ENCODE measurements at places on chromosomes 4 and X.

- no peak for DNase-seq
Measured at GRCh38 chr4:155566354-155566753, 100.3 kb upstream of the GUCY1A1 start.

- DNase-seq = no peak
Measured at GRCh38 chr4:184434501-184435066, 39.8 kb downstream of the IRF2 start.

DNA sequence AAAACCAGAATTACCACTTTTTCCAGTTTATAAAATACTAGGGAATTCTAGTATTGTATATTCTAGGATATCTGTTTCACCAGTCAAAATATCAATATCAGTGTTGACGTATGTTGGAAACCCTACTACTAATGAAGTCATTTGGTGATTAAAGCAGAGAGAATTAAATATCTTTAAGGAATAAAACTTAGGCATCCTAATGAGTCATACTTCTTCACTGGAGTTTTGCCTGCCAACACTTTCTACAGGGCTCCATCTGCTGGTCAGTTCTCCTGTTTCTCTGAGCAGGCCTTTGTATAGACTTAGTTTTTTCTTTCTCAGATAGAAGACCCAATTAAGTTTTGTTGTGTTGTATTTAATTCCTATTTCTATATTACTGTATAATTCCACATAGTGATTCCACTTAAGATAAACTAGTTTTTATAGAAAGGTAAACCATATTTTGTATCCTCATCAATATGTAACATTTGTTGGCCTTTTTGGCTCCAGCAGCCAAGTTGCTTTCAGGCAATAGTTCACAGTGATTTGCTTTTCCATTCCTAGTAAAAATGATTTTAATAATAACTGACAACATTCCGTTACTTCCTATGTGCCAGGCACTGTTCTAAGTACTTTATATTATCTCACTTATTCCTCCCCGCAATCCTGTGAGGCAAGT lies 3.5 kb downstream of the AP1AR start:
- DNase-seq = no peak

GRCh38 chr4:8315435-8316250 lies 46.1 kb downstream of the HTRA3 start:
- DNase-seq = peak; percentile 38

DNA sequence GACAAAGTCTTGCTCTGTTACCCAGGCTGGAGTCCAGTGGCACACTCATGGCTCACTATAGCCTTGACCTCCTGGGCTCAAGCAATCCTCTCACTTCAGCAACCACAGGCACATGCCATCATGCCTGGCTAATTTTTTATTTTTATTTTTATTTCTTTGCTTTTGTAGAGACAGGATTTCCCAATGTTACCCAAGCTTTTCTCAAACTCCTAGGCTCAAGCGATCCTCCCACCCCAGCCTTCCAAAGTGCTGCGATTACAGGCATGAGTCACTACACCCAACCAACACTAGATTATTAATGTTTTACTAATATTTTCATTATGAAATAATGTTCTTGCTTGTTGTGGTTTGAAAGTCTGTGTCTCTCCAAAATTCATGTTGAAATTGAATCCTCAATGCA lies 5.2 kb upstream of the ACTRT1 start:
- no peak for DNase-seq

GRCh38 chr4:101669138-101669831 lies 121.2 kb upstream of the BANK1 start:
- no peak for DNase-seq

Data from NCI-H2081 treated with DMSO at 0.1 percent for 48 hours (cell line).